ENCODE measurements at places on chromosomes 6 and 20. TPM values are rescaled to one million over a fixed set of nuclear protein-coding genes. Genes with fewer than 3 reads are reported as not detected.

ADGB gene
- not detected for total RNA-seq

CD93 gene
- not detected for total RNA-seq

DDX27 gene
- total RNA-seq: 63.2 TPM

OPN5 gene
- not detected for total RNA-seq

BACH2 gene
- total RNA-seq: 0.30 TPM

DLK2 gene
- 6.4 TPM for total RNA-seq

MAFB gene
- total RNA-seq: 0.06 TPM

TINAG gene
- total RNA-seq: not detected

PLCB1 gene
- total RNA-seq: 0.54 TPM

HLA-DMB gene
- 1.7 TPM for total RNA-seq

NOX3 gene
- not detected for total RNA-seq

CRIP3 gene
- 0.83 TPM for total RNA-seq

PRKN gene
- total RNA-seq: not detected

MUCL3 gene
- not detected for total RNA-seq

C20orf96 gene
- total RNA-seq: 9.4 TPM

SLC16A10 gene
- total RNA-seq: 0.28 TPM

PSORS1C1 gene
- 5.7 TPM for total RNA-seq

AVP gene
- not detected for total RNA-seq

STMND1 gene
- not detected for total RNA-seq

PLG gene
- not detected for total RNA-seq

NEDD9 gene
- 43.6 TPM for total RNA-seq

PNRC1 gene
- 17.9 TPM for total RNA-seq

SMOC2 gene
- not detected for total RNA-seq

GJA10 gene
- not detected for total RNA-seq

HTR1E gene
- not detected for total RNA-seq

SEMG1 gene
- total RNA-seq: not detected

TMEM170B gene
- total RNA-seq: 1.3 TPM

EYA2 gene
- 3.0 TPM for total RNA-seq

TUBB1 gene
- total RNA-seq: not detected

ZNF217 gene
- 28.0 TPM for total RNA-seq

MOG gene
- total RNA-seq: not detected

ZC3H12D gene
- 0.07 TPM for total RNA-seq

SPATA2 gene
- 8.0 TPM for total RNA-seq

PRRT1 gene
- 0.95 TPM for total RNA-seq

SENP6 gene
- total RNA-seq: 28.7 TPM

ZFP57 gene
- not detected for total RNA-seq

NAA20 gene
- 151 TPM for total RNA-seq

RGL2 gene
- total RNA-seq: 13.2 TPM

PRPH2 gene
- total RNA-seq: not detected

ZSCAN31 gene
- total RNA-seq: 2.8 TPM

SDCBP2 gene
- 0.92 TPM for total RNA-seq

EFCAB8 gene
- total RNA-seq: not detected

ID4 gene
- 2.4 TPM for total RNA-seq

Data from A549 treated with DMSO at 1 μM for 4 hours (cell line).